ENCODE measurements at places on chromosomes 5 and 9. TPM values are rescaled to one million over a fixed set of nuclear protein-coding genes. Genes with fewer than 3 reads are reported as not detected.

- no peak for DNase-seq
- H3K27ac ChIP-seq = no peak overlapping the region
- no peaks in the 10 kb centered on the region for H3K4me1 ChIP-seq
- no peak overlapping the region for H3K4me3 ChIP-seq
Measured at GRCh38 chr9:86598411-86599239, 244.4 kb upstream of the TUT7 start.

- no peak for DNase-seq
- H3K4me1 ChIP-seq = no peaks in the 10 kb centered on the region
- no peaks in the 10 kb centered on the region for H3K27me3 ChIP-seq
- no peak overlapping the region for H3K27ac ChIP-seq
- no peak overlapping the region for H3K4me3 ChIP-seq
- no peaks in the 10 kb centered on the region for H3K36me3 ChIP-seq
Measured at GRCh38 chr5:27845248-27845647, 806.9 kb upstream of the CDH9 start.

The ADAMTS12 gene
- total RNA-seq = 10.1 TPM

DNA sequence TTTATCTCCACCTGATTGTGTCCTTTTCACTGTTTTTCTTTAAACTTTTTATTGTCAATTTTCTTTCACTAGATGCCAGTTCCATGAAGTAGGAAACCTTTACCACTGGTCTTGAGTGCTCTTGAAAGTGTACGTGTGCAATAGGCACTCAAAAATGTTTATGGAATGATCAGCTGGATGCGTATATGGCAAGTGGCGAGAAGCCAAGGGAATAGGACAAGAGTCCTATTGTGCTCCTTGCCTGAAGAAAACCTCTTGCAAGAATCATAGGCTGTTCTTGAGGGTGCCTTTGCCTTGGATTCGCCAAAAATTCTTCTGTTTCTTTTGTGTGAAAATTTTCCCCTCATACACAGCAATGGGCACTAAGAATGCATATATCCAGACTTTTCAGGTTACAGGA is 97.7 kb downstream of the GHR start:
- no peaks in the 10 kb centered on the region for H3K36me3 ChIP-seq
- H3K4me3 ChIP-seq = no peak overlapping the region

DNA sequence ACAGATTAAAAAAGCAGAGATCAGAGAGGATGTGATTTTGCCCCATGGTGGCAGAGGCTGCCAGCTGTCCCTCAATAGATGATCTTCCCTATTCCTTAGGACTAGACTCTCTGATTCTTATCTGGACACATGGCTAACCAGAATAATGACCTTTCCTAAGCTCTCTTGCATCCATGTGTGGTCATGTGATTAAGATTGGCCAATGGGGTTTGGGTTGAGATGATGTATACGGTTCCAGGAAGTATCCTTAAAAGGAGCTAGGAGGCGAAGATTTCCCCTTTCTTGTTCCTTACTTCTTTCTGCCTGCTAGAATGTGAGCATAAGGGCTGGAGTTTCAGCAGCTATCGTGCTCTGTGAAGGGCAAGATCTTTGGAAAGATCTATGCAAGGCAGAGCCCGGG is 39.8 kb downstream of the FOXI1 start:
- H3K4me1 ChIP-seq = no peaks in the 10 kb centered on the region
- H3K36me3 ChIP-seq = no peaks in the 10 kb centered on the region
- DNase-seq = no peak
- H3K27ac ChIP-seq = no peak overlapping the region
- H3K4me3 ChIP-seq = no peak overlapping the region

- H3K27me3 ChIP-seq = no peaks in the 10 kb centered on the region
- no peaks in the 10 kb centered on the region for H3K4me1 ChIP-seq
- H3K4me3 ChIP-seq = no peak overlapping the region
- DNase-seq = no peak
- no peaks in the 10 kb centered on the region for H3K36me3 ChIP-seq
Measured at GRCh38 chr5:333945-334344, 12.4 kb downstream of the AHRR start.

DNA sequence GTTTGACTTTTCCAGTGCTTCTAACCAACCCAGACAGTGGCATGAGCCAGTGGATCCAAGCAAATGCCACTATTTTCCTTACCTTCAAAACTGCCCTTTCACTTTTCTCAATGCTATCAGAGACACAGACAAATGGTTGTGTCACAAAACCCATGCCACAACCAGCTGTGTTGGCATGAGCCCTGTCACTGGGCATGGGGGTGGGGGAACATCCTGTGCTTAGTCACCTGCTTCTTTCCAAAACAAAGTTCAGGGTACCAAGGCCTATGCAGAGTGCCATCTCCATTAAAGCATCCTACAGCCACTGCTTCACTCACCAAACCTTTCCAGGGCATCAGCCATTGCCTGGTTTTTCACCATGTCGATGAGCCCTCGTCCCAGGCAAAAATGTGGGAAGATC is 30.1 kb downstream of the NIPSNAP3B start:
- no peak overlapping the region for H3K27ac ChIP-seq
- peaks cover 99% of the 10 kb centered on the region for H3K36me3 ChIP-seq

The DNAH5 gene
- total RNA-seq = 0.21 TPM

The RABGAP1 gene
- 75.3 TPM for total RNA-seq

DNA sequence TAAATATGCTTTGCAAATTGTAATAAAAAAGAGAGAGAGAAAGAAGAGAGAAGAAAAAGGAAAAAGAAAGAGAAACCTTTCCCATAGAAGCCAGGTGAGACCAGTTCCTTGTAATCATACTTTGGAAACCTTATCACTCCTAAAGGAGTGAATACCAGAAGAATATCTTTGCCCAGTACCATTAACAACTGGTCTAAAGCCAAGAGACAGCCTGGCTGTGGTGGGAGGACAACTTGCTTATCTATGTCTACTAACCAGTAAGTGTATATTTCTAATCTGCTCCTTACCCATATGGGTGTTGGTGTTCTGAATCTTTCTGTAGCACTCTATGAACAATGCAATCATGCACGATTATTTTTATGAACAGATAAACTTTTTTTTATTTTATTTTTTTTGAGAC is 10.5 kb upstream of the TXN start:
- no peak for DNase-seq
- H3K4me3 ChIP-seq = no peak overlapping the region
- H3K4me1 ChIP-seq = no peaks in the 10 kb centered on the region
- H3K27me3 ChIP-seq = no peaks in the 10 kb centered on the region
- H3K36me3 ChIP-seq = no peaks in the 10 kb centered on the region
- no peak overlapping the region for H3K27ac ChIP-seq

DNA sequence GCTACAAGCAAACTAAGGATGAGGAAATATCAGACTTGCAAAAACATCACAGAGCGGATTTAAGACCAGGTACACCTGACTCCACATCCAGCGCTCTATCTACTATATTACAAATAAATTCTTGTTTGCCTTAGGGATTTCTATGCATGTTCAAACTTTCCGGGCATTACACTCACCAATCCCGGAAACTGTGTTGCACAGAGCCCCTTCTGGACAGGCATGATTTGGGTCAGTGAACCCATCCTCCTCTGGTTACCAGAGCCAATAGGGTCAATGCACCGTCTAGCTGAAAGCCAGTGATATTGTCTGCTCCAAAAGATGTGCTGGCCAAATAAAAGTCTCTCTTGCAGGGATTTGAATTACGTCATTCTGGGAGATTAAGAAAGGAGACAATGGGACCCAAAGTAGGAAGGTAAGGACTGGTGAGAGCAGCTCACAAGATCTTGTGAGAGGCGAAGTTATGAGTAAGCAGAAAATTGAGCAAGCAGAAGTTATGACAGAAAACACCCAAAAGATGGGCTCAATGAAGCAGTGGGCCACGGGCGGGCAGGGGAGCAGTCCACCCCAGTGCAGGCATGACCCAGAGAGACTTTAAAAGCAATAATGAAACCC is 155.8 kb upstream of the RAI14 start:
- H3K4me3 ChIP-seq = no peak overlapping the region
- no peaks in the 10 kb centered on the region for H3K36me3 ChIP-seq
- H3K27me3 ChIP-seq = no peaks in the 10 kb centered on the region
- H3K27ac ChIP-seq = no peak overlapping the region

The NEUROG1 gene
- not detected for total RNA-seq

GRCh38 chr5:178509491-178510057 is 80.6 kb downstream of the COL23A1 start:
- no peak overlapping the region for H3K4me3 ChIP-seq
- H3K4me1 ChIP-seq = peaks cover 11% of the 10 kb centered on the region
- no peak for DNase-seq
- H3K36me3 ChIP-seq = no peaks in the 10 kb centered on the region

The GTF3C5 gene
- 49.4 TPM for total RNA-seq

- no peak overlapping the region for H3K4me3 ChIP-seq
- DNase-seq = no peak
- no peaks in the 10 kb centered on the region for H3K27me3 ChIP-seq
- H3K36me3 ChIP-seq = no peaks in the 10 kb centered on the region
- no peaks in the 10 kb centered on the region for H3K4me1 ChIP-seq
- no peak overlapping the region for H3K27ac ChIP-seq
Measured at GRCh38 chr5:36712706-36713105, 106.3 kb downstream of the SLC1A3 start.

DNA sequence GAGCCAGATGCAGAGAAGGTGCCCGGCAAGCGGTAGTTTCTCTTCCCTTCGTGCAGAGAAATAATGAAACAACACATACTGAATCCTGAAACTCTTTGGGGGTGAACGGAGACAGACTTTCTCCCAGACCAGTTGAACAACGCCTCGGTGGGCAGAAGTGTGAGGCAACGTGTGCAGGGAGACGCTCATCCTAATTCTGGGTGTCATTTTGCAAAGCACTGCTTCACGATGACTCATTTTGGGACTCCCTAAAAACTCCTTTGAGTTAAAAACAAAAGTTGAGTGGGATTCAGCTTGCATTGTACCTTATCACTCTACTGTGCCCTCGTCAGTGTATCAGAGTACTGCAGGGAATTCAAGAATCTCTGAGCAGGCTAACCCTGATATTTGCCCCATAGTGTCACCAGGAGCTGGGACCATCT is 3.5 kb upstream of the NEK6 start:
- no peaks in the 10 kb centered on the region for H3K36me3 ChIP-seq
- H3K4me3 ChIP-seq = no peak overlapping the region
- H3K27ac ChIP-seq = peak overlapping the region; percentile 38
- no peak for DNase-seq
- no peaks in the 10 kb centered on the region for H3K27me3 ChIP-seq

The TLX3 gene
- not detected for total RNA-seq

- H3K27ac ChIP-seq = no peak overlapping the region
- no peak overlapping the region for H3K4me3 ChIP-seq
- no peaks in the 10 kb centered on the region for H3K27me3 ChIP-seq
- DNase-seq = no peak
- H3K4me1 ChIP-seq = no peaks in the 10 kb centered on the region
Measured at GRCh38 chr9:97487107-97487506, 14.4 kb upstream of the TMOD1 start.

All from tibial nerve (tissue), 4 donors.